ENCODE measurements at places on chromosomes 16 and 17.

- no peak for DNase-seq
These were observed 88.8 kb downstream of the HS3ST3B1 start for GRCh38 chr17:14389681-14390080.

- no peak for DNase-seq
These were observed 18.8 kb downstream of the SRP68 start for GRCh38 chr17:76053246-76054111.

DNA sequence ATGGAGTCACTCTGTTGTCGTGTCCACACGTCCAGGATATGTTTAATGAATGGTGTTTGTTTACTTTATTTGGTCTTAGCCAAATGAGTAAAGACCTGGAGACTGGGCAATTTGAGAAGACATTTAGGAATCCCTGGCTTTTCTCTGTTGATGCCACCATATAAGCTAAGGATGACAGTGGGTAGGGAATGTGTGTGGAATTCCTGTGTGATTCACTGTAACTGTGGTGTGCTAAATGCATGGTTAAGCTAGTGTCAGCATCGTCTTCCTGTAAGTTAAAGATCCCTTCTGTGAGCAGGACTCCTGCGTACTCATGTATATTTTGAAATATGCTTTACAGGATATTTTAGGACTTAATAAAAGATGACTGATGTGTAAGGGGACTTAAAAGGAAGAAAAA lies 26.4 kb downstream of the GOSR1 start:
- DNase-seq: no peak

GRCh38 chr16:6863135-6863534 lies 469.5 kb upstream of the RBFOX1 start:
- DNase-seq: no peak

GRCh38 chr16:64159976-64160375 lies 961.9 kb downstream of the CDH11 start:
- DNase-seq: no peak

DNA sequence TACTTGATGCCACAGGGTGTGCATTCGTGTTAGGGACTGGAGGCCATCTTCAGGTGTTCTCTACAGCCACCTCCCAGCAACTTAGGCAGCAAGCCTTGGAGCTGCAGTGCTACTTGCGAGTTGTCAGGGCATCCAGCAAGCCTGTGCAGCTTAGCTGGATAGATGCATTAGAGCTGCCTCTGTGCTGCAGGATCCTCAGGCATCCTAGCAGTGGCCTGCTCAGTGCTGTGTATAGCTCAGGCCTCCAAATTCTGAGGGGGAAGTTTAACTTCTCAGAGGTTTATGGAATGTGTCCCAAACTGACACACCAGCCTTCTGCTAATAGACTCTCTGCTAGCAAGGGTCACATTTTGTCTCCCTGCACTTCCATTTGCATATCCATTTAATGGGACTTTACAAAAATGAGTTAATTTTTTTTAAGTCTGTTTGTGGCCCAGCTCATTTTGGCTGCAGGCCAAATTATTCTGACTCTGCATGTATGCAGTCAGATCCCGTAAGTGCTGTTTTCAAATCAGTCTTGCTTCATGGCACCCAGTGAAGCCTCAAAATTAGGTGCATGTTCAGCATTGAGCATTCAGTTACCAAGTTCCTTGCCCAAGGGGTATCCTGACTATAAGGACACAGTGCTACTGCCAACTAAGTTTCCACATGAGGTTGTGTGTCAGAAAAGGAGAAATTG lies 6.8 kb downstream of the GABARAPL2 start:
- no peak for DNase-seq
